Fibroblast of the aortic adventitia (primary cell): ENCODE measurements at places on chromosomes 16 and 17. TPM values are rescaled to one million over a fixed set of nuclear protein-coding genes. Genes with fewer than 3 reads are reported as not detected.

SCARF1 gene
- total RNA-seq = 0.90 and 1.3 TPM in 2 replicates

WWP2 gene
- total RNA-seq = 28.5 and 28.7 TPM in 2 replicates

PRKCB gene
- 0.16 TPM in 1 of 2 replicates, not detected in the other for total RNA-seq

SCIMP gene
- not detected in 2 replicates for total RNA-seq

MMP2 gene
- total RNA-seq = 1,244 and 1,884 TPM in 2 replicates

ARL5C gene
- 2.1 TPM in 1 of 2 replicates, not detected in the other for total RNA-seq

CETP gene
- not detected in 2 replicates for total RNA-seq

CBFA2T3 gene
- not detected in 2 replicates for total RNA-seq

GINS2 gene
- total RNA-seq = 0.08 and 19.1 TPM in 2 replicates

OR3A3 gene
- total RNA-seq = not detected in 2 replicates

MT3 gene
- total RNA-seq = not detected in 2 replicates

FBXO39 gene
- total RNA-seq = 0.09 and 0.57 TPM in 2 replicates

PRDM7 gene
- not detected in 2 replicates for total RNA-seq

TXNL4B gene
- total RNA-seq = 8.1 and 24.8 TPM in 2 replicates

CIBAR2 gene
- not detected in 2 replicates for total RNA-seq

ZNF205 gene
- total RNA-seq = 12.3 and 14.7 TPM in 2 replicates

- DNase-seq = no peak
Measured at GRCh38 chr17:77211681-77212080, 70.9 kb downstream of the SEC14L1 start.

DNA sequence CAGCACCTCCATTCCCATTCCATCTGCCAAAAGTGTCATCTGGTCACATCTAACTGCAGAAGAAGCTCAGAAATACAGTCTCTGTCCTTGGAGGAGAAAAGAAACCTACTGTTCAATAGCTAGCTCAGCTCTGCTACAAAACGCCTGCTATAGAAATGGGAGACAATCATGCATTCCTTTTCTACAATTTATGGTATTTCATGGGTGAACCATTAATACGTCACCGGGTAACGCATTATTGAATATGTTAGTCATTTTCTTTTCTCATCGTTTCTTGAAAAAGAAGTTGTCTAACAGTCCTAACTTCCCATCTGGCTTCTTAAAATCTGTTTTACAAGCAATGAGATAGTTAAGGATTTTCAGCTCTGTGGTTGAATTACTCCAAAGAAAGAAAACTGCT is 496.7 kb upstream of the RBFOX1 start:
- DNase-seq = no peak

DNA sequence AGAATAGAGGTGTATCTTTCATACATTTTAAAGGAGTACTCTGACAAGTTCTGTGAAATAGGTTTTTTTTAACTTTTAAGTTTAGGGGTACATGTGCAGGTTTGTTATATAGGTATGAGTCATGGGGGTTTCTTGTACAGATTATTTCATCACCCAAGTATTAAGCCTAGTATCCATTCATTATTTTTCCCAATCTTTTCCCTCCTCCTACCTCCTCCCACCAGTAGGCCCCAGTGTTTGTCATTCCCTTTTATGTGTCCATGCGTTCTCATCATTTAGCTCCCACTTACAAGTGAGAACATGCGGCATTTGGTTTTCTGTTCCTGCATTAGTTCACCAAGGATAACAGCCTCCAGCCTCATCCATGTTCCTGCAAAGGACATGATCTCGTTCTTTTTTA is 175.5 kb downstream of the CYB561 start:
- no peak for DNase-seq

GRCh38 chr17:79890706-79891105 is 51.5 kb upstream of the CBX4 start:
- DNase-seq = no peak

- no peak for DNase-seq
Measured at GRCh38 chr16:68954911-68955635, 111.7 kb downstream of the TANGO6 start.

DNA sequence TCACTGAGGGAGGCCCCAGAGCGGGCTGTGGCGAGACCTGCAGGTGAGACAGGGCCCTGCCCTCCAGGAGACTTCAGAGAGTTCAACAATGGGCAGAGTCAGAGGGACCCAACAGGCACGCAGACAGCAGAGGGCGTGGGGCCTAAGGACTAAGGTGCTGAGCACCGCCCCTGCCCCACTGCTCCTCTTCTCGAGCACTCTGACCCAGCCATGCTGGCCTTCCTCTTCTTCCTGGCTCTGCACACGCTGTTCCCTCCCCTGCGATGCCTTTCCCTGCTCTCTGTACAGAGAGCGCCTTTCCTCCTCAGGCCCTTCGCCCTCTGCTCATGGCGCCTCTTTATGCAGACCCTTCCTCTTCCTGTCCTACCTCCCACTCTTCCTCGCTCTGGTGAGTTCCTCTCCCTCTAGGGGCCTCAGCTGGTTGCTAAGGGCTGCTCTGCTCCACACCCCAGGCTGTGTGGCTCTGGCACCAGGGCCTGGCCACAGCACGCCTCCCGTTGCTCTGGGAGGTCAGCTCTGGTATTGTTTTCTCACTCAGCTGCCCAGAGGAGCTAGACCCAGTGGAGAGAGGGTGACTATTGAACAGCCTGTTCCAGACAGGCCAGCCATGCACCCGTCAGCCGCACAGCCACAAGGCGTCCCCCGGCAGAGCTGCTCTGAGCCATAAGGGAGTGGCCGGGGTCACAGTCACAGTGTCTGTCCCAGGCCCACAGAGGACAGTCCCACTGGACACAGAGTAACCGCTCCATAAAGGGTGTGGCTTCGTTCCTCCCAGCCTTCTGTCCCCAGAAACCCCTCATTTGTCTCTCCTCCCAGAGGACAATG is 13.6 kb upstream of the RASD1 start:
- DNase-seq = no peak

- DNase-seq = peak; percentile 89
Measured at GRCh38 chr17:40284085-40284713, 3.5 kb upstream of the CDC6 start.

- no peak for DNase-seq
Measured at GRCh38 chr16:6209355-6209930, 1111.8 kb upstream of the EEF2KMT start.

DNA sequence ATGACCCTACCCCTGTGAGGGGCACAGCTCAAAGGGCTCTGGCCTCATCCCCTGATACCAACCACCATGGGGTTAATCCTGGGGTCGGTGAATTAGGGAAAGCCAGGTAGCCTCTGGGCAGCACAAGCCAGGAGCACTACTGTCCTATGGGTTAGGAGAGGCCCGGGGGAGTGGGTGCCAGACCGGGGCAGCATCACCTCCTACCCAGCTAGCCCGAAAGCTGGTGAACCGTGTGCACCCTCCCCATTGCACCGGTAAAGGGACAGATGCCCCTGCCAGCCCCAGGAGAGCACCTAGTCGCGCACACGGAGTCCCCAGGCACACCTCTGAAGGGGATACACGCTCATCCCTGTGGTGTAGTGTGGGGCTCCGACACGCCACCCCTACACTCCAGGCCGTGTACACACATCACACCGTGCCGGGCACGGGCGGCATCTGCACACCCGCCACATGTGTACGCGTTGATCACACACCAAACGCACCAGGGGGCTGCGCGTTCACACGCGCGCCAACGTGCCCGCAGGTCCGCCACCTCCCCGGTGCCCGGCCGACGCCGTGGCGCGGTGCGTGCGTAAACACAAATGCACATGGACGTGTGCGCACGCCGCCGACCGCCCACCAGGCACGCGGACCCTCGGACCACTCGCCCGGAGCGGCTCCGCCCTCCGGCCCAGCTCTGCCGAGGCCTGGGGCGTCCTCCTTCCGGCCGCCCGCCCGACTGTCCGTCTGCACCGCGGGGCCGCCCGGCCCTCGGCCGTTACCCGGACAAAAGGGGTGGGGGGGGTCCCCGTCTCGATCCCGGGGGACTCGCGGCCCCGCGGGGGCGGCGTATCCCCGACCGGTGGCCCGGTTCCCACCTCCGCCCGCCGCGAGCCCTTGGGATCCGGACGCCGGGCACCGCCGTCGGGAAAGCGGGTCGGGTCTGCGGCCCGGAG is 785 bp downstream of the UBALD1 start:
- DNase-seq = peak; percentile 25

DNA sequence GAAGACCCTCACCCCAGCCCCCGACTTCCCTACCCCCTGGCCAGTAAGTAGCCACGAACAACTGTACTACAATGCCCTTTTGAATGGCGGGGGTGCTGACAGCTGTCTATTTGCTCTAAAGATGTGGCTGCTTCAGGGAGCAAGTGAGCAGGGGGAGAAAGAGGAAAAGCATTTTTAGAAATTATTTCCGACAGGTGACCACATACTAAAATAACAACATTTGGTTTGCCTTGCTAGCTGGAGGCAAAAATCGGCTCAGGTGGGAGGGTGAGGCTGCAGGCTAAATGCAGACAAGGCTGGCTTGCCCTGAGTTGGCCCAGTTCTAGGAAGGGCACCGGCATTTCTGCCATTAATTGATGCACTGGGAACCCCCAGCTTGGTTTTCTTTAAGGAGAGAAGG is 188.5 kb downstream of the XYLT1 start:
- DNase-seq = no peak

DNA sequence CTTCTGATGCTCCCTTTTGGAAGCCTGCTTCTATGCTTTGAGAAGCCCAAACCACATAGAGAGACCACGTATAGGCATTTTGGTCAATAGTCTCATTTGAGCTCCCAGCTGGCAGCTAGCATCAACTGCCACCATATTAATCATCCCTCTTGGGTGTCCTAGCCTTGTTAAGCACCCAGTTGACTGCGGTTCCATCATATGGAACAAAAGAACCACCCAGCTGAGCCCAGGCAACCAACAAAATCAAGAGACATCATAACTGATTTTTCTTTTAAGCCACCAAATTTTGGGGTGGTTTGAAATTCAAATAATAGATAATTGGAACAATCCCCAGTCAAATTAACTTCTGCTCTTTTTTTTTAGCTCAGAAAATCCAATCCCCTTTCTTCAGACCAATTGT is 53.9 kb downstream of the HS3ST3B1 start:
- DNase-seq = no peak

GRCh38 chr17:13154398-13154797 is 136.6 kb upstream of the ELAC2 start:
- no peak for DNase-seq

DNA sequence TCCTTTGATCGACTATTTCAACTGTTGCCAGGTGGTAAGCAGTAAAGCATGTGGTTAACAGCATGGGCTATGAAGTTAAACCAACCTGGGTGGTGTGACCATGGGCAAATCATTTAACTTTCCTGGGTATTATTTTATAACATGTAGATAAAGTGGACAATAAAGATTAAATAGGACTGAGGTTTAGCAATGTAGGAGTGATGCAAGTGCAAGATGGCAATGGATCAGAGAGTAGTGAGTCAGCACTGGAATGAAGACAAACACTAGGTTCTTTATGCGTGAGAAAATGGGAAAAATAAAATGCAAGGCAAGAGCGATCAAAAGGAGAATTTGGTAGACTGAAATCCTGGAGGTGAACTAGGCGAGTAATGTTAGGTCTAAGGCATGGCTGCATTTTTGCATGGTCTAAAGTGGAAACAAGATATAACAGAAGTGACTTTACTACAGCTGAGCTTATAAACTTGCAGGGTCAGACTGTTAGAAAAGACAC is 222.4 kb upstream of the AXIN2 start:
- peak; percentile 97 for DNase-seq

DNA sequence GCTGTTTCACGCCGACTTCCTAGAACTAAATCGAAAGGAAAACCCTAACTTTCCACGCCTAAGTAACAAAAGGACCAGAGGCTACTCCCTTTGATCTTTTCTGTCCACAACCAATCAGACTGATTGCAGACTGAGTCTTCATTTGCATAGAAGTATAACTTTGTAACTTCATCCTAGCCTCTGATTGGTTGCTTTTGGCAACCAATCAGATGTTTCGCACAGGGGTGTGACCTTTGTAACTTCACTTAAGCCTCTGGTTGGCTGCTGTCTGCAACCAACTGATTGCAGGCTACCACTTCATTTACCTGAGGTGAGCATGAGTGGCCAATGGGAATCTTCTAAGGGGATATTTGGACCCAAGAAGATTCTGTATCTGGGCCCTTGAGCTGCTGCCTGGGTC is 17.4 kb upstream of the ICAM2 start:
- DNase-seq = no peak

GRCh38 chr17:2723505-2723996 is 12.0 kb upstream of the CLUH start:
- no peak for DNase-seq
